Right hindlimb (tissue), 1 donor: ENCODE measurements at places on chromosomes 13 and 19.

DNA sequence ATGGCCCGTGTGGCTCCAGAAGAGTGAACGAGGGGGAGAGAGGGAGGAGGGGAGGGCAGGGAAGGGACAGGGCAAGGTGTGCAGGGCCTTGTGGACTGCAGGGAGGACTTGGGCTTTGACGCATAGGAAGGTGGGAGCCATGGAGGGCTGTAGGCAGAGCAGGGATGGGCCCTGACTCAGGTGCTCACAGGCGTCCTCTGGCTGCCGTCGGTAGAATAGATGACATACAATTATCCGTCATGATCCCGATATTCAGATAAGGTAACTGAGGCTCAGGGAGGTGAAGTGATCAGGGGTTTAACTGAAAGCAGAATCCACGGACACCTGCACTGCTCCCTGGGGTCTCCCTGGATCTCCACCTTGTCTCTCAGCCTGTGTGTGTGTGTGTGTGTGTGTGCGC lies 3.4 kb downstream of the C3 start:
- DNase-seq, result no peak

- DNase-seq, result no peak
These were observed 2.2 kb downstream of the ARHGAP45 start for GRCh38 chr19:1069009-1069779.

DNA sequence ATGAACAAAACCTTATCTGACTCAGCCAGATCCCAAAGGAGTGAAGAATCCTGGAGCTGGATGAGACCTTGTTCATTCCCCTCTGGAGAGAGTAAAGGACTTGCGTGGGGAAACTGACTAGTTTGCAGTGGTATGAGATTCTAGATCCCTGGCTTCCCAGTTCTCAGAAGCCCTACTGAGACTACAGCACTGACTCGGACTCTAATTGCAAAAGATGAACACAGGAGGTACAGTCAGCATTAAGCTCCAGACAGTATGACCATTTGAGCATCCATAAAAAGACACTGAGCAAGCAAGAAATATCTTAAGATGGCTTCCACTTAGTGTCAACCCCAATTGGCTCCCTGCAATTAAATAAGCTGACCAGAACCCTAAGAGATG lies 6.8 kb downstream of the ZC3H4 start:
- DNase-seq, result no peak

GRCh38 chr13:40758811-40759210 lies 12.2 kb downstream of the MRPS31 start:
- DNase-seq, result no peak

GRCh38 chr13:60175571-60175970 lies 11.8 kb upstream of the DIAPH3 start:
- DNase-seq, result no peak

- DNase-seq, result no peak
These were observed 146.2 kb downstream of the TNFRSF19 start for GRCh38 chr13:23716401-23716800.

DNA sequence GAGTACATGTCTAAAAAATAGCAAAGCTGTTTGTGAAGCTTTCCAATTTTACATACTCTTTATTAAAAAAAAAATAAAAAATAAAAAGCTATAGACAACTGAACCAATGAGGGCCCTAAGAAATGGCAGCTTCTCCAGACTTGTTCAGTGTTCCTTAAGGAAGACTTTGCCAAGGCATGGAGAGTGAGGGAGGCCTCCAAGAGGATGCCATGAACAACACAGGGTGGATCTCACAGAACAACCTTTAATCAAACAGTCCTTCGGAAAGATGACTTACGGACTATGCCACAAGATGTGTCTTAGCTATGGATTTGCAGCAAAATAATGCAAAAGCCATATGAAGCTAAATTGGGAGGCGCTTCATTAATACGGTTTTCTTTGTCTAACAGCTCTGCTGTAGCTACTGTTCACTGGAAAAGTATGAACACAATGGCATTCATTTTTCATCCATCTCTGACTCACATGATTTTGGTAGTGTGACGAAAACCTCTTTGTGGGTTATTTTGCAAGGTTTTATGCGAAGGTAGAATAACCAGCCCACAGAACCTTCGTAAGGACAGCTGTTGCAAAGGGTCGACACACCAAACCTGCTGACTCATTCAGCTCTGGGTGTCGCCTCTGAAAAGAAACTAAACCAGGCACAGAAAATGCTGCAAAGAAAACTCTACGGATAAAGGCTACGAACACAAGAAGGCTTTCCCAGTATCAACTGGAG lies 27.7 kb downstream of the EFNB2 start:
- DNase-seq, result no peak

GRCh38 chr19:32743447-32743846 lies 23.9 kb downstream of the TDRD12 start:
- no peak for DNase-seq
